Stimulated activated CD8-positive, alpha-beta memory T cell treated with anti-CD3 and anti-CD28 coated beads, Interleukin-2, amount 100 ng/mL, for 48 hours (primary cell): ENCODE measurements at places on chromosomes 13 and 19.

GRCh38 chr13:110629735-110630134 lies 14.4 kb downstream of the NAXD start:
- DNase-seq, result no peak

DNA sequence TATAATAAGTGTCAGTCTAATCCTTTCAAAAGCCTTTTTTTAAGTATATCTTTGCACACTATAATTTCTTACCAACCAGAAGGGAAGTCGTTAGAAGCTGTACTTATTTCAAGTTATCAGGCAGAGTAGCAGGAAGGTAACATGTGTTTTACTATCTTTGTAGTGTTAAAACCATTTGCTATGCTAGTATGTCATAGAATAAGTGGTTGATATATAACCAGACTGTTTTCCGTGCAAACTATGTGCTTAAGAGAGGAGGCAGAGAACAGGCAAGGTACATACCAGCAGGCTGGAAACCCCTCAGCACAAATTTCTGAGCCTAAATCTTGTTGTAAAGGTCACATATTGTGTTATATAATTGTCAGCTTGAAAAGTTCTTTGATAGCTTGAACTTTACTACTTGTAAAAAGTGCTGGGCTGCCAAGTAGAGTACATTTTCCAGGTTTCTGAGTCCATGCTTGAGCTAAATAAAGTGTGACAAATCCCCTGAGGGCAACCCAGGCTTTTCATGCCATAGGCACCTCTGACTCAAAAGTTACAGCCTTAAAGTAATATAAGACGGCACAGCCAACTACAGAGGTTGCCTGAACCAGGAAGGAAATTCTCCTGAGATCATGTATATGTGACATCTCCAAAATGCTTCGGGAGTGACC lies 1297.4 kb downstream of the PCDH9 start:
- no peak for DNase-seq

- DNase-seq, result no peak
Measured at GRCh38 chr13:42981317-42981716, 10.7 kb downstream of the EPSTI1 start.

- no peak for DNase-seq
Measured at GRCh38 chr13:52348071-52348470, 57.9 kb downstream of the THSD1 start.

DNA sequence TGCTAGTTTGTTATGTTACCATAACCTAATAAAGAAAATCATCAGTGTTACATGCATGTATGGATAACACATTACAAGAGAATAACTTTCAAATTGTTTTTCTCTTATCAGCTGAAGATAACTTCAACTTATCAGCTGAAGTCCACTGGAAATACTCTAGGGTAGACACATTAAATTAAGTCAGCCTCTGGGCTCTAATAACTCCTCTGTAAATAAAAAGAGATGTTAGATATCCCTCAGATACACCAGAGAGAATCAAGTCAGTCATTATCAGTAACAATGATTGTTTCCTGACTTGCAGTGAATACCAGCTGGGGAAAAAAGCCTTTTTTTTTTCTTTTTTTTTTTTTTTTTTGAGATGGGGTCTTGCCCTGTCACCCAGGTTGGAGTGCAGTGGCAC lies 1.6 kb upstream of the KBTBD7 start:
- DNase-seq, result no peak

DNA sequence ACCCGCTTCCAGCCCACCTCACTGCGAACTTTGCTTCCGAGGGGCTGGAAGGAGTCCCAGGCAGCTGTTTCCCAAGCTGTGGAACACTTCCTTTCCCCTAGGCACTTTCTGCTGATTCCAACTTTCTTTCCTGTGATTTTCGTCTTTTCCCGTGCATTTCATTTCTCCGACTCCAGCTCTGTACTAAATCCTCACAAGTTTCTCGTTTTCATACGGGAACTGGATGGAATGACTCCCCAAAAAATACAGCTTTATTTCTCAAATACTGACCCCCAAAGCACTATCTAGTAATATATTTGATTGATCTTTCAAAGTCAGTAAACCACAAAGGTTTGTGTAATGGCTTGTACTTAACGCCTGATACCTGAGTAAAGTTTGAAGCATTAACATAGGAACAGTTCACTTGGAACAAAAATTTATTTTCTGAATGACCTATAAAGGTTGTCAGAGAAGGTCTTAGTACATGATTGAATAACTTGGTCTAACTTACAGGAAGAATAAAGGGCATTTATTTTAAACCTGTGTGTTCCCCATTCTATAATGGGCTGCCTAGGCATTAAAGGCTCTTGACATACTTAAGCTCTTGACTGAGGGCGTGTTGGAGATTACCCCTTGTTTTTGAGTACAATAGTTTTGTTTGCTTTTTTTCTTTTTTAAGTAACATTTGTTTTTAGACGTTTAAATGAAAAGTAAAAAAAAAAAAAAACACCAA lies 1.3 kb upstream of the PCDH9 start:
- DNase-seq, result no peak

DNA sequence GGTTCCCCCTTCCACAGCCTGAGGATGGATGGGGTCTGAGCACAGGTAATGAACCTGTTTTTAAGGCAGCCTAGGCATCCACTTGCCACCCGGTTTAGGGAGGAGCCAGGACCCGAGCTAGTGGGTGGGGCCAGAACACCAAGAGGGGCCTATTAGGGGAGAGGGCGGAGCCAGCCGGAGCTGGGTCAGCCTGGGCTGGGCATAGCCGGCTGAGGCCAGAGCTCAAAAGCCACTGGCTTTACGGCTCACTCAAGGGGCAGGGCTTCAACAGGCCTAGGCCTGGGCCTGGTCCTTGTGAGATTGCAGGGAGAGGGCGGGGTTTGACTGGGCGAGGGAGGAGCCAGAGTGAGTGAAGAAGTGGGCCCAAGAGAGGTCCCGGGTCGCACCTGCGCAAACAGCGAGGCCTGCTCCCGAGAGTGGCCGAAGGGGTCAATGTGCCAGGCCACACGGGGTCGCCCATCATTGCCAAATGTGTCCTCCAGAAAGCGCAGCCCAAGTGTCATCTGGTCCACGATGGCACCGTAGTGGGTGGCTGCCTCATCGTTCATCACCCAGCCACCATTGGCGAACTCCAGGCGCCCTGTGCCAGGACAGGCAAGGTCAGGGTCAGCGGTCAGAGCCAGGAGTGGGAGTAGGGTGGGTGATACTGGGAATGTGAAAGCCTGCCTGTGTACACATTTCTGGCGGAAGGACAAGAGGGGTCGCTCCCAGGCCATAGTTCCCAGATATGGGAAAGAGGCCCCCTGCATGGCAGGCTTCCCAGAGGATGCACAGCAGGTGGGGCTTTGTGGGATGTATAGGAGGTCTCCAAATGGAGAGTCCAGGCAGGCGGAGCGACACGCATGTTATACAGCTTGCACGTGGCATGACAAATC lies 1.9 kb downstream of the MAN2B1 start:
- no peak for DNase-seq

DNA sequence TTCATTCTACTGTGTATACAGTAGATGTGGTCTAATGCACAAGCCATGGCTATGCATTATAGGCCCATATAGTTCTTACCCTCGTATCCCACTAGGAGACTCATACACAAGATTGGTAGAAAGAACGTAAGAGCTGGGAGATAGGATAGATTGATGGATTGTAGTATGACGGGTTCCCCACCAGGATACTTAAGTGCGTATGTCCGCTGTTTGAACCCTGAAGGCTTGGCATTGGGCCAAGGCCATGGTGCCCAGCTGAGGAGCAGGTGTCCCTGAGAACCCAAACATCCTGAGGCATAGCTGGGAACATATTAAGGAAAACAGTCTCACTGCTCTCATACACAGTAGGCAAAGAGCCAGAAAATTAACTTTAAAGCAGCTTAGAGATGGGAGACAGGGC lies 617.5 kb upstream of the KLF12 start:
- DNase-seq, result no peak
